AG04449 (cell line): ENCODE measurements at places on chromosomes 6 and 20.

DNA sequence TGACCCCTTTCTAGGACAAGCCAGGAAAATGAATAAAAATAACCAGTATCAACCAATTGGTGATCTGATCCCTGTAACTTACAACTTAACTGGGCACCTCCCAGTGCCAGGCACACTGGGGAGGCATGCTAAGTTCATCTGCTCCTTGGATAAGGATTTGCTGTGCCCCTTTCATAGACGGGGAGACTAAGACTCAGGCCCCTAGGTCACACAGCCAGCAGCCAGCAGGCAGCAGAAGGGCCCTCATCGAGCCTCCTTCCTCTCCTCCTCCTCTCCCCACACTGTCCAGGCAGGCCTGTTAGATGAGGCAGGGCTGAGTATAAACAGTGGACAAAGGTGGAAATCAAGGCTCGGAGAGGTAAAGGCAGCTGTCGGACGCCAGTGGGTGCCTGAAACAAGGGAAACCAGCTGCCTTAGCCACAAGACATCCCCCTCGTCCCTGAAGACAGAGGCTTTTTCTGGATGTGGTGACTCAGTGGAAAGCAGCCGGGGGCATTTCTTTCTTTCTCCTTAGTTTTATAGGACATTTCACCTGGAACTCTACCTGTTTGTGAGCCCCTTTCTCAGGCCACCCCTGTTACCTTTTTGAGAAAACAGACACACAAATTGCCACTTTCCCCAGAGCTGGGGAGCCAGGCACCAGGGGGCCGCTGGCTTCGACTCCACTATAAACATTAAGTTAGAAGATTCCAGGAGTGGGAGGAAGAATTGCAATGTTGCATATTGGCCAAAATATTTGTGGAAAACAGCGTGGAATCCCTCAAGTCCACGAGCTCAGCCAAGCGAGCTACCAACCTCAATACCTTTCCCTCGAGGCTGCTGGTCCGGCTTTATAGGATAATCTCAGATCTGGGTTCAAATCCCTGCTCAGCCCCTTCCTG is 166.0 kb downstream of the PREX1 start:
- DNase-seq = no peak

- no peak for DNase-seq
Measured at GRCh38 chr6:135066806-135067205, 12.2 kb upstream of the HBS1L start.

DNA sequence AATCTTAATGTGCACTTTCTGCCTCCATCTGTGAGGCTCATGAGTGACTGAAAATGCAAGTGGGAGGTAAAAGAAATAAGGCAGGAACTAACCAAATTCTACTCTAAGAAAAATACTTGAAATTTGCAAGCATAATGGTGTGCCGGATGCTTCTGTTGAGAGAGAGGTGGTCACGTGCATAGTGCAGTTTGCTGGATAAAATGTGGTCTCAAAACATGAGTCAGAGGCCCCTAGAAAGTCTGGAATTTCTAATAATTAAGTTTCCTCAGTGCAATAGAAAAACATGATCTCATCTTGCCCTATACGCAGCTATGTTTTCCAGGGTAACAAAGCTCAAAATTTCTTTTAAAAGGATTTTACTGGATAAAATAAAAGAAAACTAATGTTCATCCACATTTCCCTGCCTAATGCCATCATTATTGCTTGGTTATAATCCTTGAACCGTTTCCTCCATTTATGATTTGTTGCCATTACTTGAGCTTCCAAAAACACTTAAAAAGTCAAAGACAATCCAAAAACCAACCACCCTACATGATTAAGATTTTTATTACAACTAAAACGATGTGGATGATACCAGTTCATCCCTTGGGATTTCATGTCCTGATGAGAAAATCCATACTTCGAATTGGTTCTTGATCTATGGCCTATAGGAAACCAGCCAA is 351.7 kb upstream of the ARID1B start:
- DNase-seq = peak; percentile 91

- DNase-seq = no peak
Measured at GRCh38 chr6:34788111-34788510, 3.8 kb upstream of the BLTP3A start.

GRCh38 chr20:8519887-8520286 is 387.8 kb downstream of the PLCB1 start:
- DNase-seq = no peak

GRCh38 chr6:73710470-73710869 is 14.5 kb downstream of the CD109 start:
- DNase-seq = no peak

- DNase-seq = no peak
Measured at GRCh38 chr6:150844371-150844770, 21.1 kb upstream of the MTHFD1L start.

GRCh38 chr6:158503846-158504245 is 56.0 kb upstream of the TMEM181 start:
- DNase-seq = no peak

GRCh38 chr6:112307707-112308106 is 39.4 kb upstream of the RFPL4B start:
- no peak for DNase-seq

DNA sequence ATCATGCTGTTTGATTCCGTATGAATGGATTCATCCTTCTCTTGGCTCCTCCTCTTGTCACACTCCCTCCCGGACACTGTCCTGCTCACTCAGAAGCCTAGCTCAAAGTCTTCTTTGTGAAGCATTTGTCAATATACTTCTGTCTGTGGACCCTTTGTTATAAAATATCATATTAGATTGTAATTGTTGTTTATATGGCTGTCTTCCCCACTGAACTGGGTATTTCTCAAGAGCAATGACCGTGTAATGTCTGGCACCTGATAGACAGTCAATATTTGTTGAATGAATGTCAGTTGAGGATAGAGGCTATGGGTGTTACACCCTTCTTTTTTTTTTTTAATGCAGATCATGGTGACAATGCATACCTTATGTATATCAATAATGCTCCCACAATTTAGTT is 335.3 kb downstream of the SOX4 start:
- DNase-seq = no peak

DNA sequence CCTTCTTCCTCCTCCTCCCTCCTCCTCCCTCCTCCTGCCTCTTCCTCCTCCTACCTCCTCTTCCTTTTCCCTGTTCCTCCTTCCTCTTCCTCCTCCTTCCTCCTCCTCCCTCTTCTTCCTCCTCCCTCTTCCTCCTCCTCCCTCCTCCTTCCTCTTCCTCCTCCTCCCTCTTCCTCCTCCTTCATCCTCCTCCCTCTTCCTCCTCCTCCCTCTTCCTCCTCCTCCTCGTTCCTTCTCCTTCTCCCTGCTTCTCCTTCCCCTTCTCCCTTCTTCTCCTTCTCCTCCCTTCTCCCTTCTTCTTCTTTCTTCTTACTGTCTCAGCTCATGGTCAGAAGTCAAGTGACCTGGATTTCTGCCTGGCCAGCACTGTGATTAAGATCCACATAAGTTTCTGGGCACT is 7.7 kb downstream of the MAS1 start:
- DNase-seq = no peak

DNA sequence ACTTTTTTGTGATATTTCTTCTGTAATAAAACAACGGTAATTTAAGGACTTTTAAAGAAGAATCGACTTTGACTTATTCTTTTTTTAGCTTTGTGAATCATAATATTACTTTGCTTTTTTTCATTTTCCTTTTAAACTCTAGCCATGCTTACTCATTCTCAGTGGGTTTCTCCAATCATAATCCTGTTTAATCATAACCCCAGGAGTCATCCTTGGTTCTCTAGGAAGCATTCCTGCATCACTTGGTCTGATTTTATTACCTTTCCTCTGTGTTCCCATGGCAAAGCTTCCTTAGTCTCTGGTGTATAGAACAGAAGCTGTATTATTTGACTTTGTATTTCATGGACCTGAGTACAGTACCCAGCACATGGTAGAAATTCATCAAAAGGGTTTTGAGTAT is 223.5 kb downstream of the CDKAL1 start:
- peak; percentile 7 for DNase-seq

GRCh38 chr6:127115746-127116145 is 2.7 kb upstream of the RSPO3 start:
- DNase-seq = no peak

GRCh38 chr20:61902221-61902869 is 163.3 kb downstream of the TAF4 start:
- DNase-seq = no peak

DNA sequence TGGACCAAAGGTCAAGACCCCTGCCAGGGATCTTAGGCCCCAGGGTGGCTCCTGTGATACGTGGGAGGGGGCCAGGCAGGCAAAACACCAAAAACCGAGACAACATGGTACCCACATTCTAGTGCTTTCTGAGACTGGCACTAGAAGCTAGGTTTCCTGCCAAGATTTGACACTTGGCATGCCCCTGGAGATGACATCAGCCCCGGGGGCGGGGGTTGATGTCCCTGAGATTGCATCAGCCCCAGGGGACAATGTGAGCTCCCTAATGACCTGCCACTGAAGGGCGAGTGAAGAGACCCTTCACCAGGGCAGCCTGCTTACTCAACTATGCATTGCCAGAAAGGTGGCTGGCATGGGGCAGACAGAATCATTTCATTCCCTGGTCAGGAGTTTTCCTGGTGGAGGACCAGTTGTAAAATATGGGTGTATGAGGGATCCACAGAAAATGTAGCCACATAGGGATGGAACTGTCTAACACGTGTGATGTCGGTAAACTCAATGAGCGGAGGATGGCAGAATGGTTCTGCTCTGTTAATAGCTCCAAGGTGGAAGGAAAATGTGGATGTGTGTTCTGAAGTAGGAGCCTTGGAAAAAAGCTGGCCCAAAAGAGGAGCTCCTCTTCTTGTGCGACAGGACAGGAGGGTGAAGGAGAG is 219.7 kb downstream of the UNC5CL start:
- DNase-seq = no peak

DNA sequence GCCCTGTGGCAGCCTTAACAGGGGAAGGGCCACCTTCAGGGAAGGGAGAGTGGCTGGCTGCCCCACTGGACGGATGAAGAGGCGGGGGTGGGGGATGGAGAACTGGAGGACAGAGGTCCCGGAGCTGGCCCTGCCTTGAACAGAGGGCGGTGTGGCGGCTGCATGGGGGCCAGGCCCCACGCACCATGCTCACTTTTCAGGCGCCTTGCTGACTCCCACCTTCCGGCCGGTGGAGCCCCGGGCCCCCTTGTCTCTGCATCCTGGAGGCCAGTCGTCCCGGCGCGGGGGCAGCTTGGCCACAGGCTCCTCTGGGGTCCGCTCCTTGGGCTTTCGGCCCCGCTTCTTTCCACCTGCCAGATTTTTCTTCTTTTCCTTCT is 3.5 kb upstream of the UCKL1 start:
- no peak for DNase-seq
